KBM-7 (cell line): ENCODE measurements at places on chromosomes 4 and X.

GRCh38 chrX:49246541-49246940 is 11.3 kb downstream of the CCDC22 start:
- no peak for DNase-seq

DNA sequence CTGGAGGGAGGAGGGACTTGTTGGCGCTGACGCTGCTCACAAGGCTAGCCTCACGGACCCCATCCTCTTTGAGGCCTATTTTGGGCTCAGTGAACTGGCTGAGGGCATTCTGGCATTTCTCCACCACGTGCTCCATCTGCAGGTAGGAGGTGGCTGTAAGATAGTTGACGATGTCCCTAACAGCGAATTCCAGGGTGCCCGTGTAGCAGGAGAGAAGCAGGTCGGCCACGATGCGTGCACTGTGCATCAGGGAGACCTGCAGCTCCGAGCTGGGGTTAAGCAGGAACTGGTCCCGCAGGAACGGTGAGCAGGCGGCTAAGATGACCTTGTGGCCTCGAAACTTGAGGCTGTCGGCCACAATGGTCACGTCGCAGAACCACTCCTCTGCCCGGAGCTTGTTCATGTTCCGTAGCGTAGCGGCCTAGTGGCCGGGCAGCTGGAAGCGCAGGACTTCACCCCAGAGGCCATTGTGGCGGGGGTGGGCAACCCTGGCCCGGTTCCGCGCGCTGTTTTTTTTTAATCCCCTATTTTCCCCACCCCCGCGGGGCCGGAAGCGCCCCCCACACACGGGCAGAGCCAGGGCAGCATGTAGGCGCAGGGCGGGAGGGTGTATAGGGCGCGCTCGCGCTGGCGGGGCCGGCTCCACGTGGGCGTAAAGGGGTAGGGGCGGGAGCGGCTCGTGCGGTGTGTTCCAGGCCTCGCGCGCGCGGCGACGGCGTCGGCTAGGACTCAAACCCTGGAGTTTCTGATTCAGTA is 73.2 kb downstream of the UBE2K start:
- no peak for DNase-seq

DNA sequence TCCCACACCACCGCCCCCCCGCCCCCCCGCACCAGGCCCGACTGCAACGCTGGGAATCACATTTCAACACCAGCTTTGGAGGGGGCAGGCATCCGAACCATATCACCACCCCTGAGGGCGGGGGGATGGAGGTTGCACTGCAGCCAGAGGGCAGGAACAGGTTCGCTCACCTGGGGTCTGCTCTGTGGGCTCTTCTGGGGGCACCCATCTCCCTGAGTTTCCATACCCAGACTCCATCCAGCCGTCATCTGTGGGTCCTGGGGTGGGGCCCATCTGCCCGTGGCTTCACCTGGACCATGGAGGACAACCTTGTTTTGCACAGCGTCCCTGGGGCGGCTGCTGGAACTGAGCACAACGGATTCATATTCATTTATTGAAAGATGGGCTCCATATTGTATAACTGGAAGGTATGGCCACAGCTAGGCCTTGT is 6.9 kb downstream of the PSAPL1 start:
- no peak for DNase-seq

DNA sequence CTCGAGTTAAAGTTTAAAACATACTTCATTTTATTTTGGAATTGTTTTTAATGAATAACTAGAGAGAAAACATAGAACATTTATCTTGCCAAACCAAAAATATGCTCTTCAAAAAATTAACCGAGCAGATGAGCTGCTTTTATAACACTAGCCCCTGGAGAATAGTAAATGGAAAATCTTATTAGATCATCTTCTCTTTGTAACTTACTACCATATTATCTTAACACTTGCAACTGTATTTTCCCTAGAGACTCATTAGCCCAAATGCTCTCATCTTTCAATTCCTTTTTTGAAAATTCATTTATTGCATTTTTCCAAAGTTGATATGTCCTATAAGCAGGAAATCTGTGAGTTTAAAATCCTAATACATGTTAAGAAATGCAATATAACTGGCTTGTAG is 143.3 kb downstream of the CAMK2D start:
- no peak for DNase-seq

GRCh38 chr4:1720163-1720983 is 750 bp downstream of the TMEM129 start:
- peak; percentile 46 for DNase-seq

DNA sequence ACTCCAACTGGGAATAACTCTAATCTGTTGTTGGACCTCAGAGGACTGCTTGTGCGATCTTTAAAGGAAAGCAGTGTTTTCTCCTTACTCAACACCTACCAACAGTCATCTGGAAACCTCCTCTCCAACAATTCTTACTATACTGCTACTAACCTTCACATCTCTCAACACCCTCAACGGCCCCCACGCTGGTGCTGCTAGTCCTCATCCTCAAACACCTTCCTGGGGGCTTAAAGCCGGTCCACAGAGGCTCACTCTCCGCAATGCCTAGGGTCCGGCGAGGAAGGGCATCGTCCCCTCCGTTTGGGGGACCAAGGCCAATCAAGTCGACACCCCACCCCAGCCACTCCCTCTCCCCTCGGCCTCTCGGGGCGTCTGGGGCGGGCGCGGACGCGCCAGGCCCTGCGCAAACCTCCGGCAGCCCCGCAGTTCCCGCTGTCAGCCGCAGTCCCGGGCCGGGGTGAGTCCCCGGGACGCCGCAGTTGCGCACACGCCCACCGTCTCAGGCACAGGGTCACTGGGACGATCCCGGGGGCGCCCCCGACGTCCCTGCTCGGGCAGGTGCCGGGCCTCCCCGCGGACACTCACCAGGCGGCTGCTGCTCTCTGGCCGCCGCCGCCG is 418 bp downstream of the TAB3 start:
- peak; percentile 49 for DNase-seq

DNA sequence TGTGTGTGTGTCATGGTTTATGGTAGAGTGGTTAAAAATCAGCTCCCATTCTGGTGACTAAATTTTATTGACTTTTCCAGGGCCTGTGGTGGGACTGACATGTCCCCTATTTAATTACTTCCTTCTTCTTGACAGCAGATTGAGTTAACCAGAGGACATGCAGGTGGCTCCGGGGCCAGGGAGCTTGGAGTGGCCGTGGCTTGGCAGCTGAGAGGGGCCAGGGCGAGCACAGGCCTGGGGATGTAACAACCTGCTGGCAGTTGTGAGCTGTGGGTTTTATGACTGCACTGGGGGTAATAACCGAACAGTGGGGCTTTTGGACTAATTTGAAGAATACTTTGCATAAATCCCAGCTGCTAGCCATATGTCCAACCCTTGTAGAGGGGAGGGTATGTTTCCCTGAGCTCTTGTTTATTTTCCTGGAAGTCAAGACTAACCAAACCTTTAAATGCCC is 186.0 kb downstream of the MID1IP1 start:
- DNase-seq, result peak; percentile 92

DNA sequence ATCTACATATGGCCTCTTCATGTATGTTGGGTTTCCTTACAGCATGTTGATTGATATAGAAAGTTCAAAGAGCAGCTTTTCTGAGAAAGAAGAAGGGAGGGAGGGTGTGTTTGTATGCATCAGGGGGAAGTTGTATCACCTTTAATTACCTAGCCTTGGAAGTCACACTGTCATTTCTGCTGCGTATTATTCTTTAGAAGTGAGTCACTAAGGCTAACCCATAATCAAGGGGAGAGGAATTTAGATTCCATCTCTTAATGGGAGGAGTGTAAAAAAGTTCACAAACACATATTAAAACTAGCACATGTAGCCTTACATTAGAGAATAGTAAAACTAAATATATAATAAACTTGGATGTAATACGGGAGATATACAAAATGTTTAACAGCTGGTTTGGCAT is 86.5 kb upstream of the CBLL2 start:
- DNase-seq, result no peak

DNA sequence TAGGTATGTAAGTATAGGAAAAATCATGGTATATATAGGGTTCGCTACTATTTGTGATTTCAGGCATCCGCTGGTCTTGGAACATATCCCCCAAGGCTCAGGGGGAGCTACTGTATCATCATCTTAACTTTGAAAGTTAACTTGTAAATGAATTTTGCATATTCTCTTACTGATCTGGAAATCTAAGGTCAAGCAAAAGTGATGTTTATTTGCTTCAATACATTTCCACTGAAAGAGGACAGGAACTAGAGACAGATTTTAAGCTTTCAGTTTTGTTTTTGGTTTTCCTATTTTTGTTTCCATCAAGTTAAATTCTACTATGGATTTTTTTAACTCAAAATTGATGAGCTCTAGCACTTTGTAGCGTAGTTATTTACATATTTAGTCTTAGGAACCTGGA is 56.2 kb downstream of the NAF1 start:
- DNase-seq, result no peak

DNA sequence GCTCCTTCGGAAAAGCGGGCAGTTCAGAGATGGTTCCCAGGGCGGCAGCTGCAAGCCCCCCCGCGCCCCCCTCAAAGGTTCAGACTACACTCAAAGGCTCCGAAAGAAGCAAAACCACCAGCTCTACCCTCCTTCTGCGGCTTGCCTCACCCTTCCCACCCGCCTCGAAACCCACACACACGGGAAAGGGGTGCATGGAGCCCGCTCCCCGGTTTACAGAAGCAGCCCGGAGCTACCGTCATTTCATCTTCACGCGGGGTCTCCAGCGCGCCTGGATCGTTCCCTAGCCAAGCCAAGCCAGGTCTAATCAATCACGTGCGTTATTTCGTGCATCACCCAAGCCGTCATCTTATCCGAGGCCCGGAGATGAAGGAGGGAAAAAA is 1.2 kb downstream of the NLGN4X start:
- DNase-seq, result no peak

GRCh38 chr4:11468901-11469300 is 40.2 kb upstream of the HS3ST1 start:
- no peak for DNase-seq

- no peak for DNase-seq
Observed at GRCh38 chrX:55132416-55132815, 43.6 kb downstream of the PAGE2 start.

DNA sequence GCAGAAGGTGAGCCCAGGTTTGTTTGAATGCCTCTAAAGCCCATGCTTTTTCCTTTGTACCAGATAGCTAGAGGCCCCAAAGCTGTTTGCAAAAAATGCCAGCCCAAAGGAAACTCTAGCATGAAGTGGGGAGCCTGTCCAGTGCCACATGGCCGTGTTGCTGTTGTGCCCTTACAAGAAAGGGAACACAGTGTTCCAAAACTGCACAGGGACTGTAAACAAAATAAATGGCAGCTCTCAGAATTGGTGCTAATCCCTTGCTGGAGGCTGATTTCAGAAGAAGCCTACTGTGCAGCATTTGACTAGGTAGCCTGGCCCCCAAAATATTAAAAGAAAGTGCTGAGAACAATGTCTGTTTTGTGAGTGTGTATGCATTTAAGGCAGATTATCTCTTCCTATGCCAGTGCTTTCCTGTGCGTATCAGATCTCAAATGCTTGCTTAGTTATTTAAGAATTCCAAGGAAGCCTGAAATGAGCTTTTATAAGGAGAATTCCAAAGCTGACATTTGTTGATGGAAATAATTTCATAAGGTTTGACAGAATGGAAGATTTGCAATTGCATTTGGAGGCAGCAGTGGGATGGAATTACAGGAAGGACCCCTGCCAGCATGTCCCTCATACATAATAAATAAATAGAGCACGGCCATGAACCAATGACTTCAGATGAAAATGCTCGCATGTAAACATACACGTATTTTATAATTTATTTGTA is 115.7 kb downstream of the IRF2 start:
- no peak for DNase-seq

- peak; percentile 72 for DNase-seq
Observed at GRCh38 chrX:155857561-155857960, 23.6 kb upstream of the VAMP7 start.

DNA sequence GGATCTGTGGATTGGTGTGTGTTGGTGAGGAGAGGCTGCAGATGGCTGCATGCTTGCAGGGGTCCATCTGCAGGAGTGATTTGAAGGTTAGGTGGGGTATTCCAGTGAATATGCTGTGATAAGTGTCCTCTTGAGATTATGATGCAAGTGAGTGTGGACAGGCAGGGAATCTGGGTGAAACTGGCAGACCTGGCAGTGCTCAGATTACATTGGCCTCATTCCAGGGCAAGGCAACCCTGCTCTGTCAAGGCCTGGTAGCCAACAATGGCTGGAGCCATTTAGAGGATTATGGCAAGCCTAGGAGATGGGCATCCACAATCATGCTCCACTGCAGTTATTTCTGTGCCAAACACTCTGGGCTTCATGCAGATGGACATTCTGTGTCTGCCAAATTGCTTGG is 113.9 kb downstream of the RTL3 start:
- no peak for DNase-seq

DNA sequence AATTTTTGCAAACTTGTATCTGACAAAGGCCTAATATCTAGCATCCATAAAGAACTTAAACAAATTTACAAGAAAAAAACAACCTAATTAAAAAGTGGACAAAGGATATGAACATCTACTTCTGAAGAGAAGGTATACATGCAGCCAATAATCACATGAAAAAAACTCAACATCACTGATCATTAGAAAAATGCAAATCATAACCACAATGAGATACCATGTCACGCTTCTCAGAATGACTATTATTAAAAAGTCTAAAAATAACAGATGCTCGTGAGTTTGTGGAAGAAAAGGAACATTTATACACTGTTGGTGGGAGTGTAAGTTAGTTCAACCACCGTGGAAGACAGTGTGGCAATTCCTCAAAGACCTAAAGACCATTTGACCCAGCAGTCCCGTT is 24.0 kb downstream of the CEP44 start:
- DNase-seq, result no peak

DNA sequence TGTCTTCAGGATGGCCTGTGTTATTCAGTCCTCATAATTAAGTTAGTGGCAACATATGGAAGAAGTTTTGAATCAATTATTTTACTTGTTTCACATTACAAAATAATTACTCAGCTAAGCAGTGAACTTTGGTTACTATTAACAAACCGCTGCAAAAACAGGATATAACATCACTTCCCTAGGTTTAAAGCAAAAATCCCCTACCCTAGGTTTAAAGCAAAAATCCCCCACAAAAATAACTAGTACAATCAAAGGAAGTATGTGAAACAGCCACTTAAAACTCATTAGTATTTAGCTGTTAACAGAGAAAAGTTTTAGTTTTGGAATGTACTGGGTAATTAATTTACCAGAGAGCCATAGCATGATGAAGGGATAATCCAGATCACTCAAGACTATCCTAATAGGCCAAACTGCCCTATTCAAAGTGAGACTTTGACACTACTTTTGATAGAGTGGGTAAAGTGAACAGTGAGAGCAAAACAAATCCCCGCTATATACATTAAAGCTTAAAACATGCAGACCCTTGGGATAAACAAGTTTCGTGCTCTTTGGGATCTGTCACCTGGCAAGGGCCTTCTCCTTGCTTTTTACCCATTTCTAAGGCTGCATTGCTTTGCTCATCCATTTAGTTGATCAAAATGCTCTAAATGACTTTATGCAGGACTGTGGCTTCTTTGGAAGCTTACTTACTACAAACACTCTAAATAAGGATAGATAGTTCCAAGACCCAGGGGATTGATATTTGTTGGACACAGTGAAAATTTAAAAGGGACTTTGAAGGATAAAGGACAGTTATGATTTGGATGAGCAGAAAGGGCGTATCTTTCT is 36.4 kb upstream of the GPR174 start:
- no peak for DNase-seq

GRCh38 chrX:10360116-10360515 is 203.3 kb downstream of the CLCN4 start:
- no peak for DNase-seq
